ENCODE measurements at places on chromosomes 13 and 19. TPM values are rescaled to one million over a fixed set of nuclear protein-coding genes. Genes with fewer than 3 reads are reported as not detected.

Gene CEACAM3
- total RNA-seq, result not detected

- no peak for DNase-seq
These were observed 616.6 kb downstream of the FGF9 start for GRCh38 chr13:22287343-22287920.

Gene SERPINE3
- total RNA-seq, result not detected

Gene CPB2
- not detected for total RNA-seq

- no peak for DNase-seq
These were observed 53.4 kb downstream of the MCF2L start for GRCh38 chr13:113022391-113022744.

- peak; percentile 22 for DNase-seq
These were observed 54.7 kb upstream of the WASF3 start for GRCh38 chr13:26502826-26503225.

DNA sequence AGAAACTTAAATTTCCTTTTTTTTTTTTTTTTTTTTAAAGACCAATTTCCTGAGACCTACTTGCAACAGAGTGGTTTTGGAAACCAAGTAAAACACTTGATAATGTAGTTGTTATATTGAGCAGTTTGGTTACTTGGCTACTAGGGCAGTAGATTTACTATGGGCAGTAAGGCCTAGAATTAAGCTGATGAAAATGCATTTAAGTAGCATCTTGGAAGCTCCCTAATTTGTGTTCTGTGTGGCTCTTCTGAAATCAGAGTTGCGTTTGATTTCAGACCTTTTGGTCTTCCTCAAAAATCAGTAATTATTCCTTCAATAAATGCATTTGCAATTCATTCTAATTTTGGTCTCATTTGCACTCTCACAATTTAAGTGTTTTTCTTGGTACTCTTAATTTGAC is 810 bp downstream of the GPR180 start:
- no peak for DNase-seq

- DNase-seq, result no peak
These were observed 38.3 kb downstream of the ANKRD10 start for GRCh38 chr13:110876609-110877008.

Gene MCF2L
- 0.23 TPM for total RNA-seq

Gene SBK2
- not detected for total RNA-seq

Gene DZIP1
- total RNA-seq, result 0.48 TPM

- no peak for DNase-seq
These were observed 602.5 kb upstream of the ARGLU1 start for GRCh38 chr13:107170270-107170931.

DNA sequence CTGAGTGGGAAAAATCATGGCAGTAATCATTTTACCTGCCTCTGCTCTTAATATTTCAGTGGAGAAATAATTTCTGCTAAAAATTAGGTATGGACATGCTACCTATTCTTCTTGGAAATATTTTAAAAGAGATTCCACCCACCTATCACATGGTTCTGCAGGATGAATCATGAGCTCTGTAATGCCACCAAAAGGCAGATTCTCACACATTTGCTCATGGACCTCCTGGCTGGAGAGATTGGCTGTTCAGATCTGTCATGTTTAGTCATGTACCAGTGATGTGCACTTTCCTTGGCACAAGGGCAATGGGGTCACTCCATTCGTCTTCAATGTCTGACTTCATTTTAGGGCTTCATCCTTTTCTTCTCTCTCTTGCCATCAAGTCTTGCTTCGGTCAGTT is 101.8 kb upstream of the MBNL2 start:
- DNase-seq, result no peak

Gene SWSAP1
- 2.8 TPM for total RNA-seq

Gene S1PR4
- 48.5 TPM for total RNA-seq

- no peak for DNase-seq
These were observed 83.0 kb downstream of the TSHZ3 start for GRCh38 chr19:31266196-31266595.

Gene COL5A3
- 0.87 TPM for total RNA-seq

DNA sequence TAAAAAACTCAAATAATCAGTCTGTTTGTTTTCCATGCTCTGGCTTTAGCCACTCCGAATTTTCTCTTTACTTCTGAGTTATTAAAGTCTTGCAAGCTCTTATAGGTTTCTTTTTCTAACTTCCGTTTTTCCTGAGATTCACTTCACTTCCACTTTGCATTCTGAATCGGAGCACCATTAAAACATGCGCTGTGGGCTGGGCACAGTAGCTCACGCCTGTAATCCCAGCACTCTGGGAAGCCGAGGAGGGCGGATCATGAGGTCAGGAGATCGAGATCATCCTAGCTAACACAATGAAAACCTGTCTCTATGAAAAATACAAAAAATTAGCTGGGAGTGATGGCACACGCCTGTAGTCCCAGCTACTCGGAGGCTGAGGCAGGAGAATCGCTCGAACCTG is 357.9 kb downstream of the SLITRK6 start:
- no peak for DNase-seq

Gene SHISA2
- 0.07 TPM for total RNA-seq

Gene CEACAM20
- total RNA-seq, result not detected

- DNase-seq, result no peak
These were observed 38.2 kb upstream of the GJB6 start for GRCh38 chr13:20270163-20270865.

Gene CEACAM4
- not detected for total RNA-seq

Gene CYP2S1
- 0.34 TPM for total RNA-seq

Gene YJEFN3
- 9.7 TPM for total RNA-seq

DNA sequence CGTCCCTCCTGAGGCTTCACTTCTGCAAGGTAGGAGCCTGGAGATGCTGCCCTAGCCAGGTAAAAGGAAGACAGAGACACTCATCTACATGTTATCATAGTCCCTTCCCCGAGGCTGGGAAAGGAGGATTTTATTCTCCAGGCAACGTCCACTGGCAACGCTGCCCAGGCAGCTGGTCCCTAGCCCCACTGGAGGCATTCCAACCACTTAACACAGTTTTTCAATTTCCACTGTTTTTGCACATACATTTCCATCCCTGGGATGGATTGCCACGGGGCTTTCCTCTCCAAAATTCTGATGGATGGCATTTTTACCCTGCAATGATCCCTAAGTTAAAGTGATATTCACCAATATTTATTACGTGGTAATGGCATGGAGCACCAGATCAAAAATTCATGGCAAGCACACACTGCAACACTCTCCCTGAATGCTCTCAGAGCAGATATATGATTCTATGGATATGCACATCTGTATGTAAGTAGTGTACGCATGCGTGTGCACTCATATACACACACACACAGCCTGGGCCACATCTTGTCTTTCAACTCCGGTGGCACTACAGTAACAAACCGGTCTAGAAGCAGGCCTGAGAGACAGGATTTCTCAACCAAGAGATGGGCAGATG is 322.3 kb upstream of the TSHZ3 start:
- no peak for DNase-seq

Gene LILRB1
- total RNA-seq, result not detected

DNA sequence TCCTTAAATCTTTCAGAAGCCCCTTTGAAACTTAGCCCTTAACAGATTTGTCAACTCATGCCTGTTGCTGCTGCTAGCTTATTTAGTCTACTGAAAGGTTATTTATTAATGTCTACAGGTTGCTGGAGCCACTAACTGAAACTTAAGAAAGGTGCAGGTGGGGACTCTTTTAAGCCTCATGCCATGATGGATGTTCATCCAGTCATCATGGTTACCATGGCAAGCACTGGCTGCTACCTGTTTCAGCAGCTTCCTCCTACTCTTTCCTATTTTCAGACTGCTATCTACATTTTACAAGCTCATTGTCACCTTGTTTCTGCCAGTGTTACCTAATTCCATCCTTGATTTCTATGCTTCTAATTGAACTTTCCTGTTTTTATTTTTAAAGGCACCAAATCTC is 27.1 kb downstream of the DGKH start:
- no peak for DNase-seq

DNA sequence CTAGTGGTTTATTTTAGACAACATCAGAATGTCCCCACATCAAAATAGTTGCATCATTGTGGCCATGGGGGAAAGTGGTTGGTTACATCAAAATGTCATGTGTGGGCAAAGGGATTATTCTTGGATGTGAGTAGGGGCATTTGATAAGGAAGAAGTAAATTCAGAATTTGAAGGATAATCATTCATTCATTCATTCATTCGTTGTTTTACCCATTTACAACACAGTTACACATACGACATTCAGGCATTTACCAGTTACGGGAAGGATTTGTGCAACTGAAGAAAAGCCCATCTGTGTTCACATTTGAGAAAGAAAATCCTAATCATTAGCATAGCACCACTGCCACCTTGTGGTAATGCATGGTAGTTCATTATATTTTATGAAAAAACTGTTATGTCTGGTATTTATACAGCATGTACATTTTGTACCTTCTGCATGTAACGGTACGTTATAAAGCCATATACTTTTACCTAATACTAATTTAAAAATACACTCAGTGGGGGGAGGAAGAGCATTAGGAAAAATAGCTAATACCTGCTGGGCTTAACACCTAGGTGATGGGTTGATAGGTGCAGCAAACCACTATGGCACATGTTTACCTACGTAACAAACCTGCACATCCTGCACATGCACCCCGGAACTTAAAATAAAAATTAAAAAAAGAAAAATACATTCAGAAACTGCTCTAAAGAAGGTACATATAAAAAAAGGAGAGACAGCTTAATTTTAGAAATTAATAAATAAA is 62.1 kb downstream of the DGKH start:
- DNase-seq, result no peak

DNA sequence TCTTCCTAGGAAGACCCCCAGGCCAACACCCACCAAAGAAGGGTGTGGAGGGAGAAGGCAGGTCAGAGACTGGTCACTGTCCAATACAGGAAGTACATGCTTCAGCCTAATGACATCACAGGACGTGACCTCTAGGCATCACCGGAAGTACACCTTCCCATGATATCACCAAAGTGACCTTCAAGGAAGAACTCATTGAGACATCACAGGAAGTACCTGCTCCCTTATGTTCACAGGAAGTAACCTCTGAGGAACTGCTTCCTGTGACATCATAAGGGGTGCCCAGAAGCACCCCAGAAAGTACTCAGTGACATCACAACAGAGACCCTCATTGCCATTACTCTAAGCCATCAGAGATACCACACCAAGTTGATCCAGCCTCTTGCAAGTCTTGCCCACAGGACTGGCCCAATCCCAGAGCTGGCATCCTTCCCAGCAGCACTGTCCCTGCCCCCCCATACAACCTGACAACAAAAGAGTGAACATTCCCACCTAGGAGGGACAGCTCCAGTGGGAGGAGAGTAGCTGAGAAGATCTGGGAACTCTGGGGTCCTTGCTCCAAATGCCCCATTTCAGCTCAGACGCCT is 24.2 kb upstream of the NANOS2 start:
- no peak for DNase-seq

DNA sequence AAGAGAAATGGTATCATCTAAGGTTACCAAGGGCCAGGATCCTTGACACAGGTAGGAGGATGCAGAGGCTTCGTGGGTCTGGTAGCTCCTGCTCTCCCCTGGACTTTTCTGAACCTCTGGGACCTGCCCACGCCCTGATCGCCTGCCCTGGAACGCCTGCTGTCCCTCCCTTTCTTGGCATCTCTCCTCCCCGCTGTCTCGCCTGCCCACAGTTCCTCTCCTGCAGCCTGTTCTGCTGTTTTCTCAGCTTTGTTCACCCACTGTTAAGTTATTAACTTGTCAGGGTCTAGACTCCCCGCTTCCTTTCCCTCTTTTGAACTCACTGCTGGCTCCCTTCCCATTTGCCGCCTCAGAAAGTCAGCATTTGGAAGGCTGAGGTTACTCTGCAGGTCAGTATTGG is 19.8 kb downstream of the SERP2 start:
- no peak for DNase-seq

DNA sequence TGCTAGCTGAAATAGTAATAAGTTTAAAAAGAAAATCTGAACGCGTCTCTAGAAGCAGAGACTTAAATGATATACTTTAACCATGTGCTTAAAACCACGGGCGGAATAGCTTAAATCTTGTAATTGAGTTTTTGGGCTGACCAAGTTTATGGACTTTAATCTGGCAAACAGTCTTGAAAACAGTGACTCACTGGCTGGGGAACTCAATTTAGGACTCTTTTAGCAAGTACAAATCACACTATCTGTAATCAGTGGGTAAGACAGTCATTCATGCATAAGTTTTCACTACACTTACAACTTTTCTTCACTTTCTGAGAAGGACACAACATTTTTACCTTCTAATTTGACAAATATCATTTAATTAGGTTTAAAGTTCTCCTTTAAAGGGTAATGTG is 26.8 kb downstream of the ZNF627 start:
- DNase-seq, result no peak

Gene ZNF83
- 24.1 TPM for total RNA-seq

Gene MRPL34
- 92.0 TPM for total RNA-seq

GRCh38 chr13:114118086-114118485 is 14.3 kb downstream of the RASA3 start:
- DNase-seq, result no peak

Gene ATP13A1
- 74.8 TPM for total RNA-seq

DNA sequence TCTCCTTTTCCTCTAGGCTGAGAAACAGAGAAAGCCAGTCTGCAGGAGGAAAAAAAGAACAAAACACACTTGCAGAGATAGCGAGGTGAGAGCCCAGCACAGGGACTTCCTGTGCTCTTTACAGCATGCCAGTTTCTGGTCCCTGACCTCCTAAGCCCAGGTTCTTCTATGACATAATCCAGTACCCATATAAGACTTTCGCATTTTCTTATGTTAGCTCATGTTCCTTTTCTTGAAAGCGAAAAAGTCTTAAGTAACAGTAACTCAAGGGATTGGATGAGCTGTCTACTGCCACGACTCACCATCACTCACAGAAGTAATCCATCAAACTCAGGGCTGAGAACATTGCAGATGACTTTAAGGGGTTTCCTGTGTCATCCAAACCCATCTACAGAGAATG is 17.4 kb downstream of the CCDC70 start:
- no peak for DNase-seq

Gene ZNF761
- 12.1 TPM for total RNA-seq

DNA sequence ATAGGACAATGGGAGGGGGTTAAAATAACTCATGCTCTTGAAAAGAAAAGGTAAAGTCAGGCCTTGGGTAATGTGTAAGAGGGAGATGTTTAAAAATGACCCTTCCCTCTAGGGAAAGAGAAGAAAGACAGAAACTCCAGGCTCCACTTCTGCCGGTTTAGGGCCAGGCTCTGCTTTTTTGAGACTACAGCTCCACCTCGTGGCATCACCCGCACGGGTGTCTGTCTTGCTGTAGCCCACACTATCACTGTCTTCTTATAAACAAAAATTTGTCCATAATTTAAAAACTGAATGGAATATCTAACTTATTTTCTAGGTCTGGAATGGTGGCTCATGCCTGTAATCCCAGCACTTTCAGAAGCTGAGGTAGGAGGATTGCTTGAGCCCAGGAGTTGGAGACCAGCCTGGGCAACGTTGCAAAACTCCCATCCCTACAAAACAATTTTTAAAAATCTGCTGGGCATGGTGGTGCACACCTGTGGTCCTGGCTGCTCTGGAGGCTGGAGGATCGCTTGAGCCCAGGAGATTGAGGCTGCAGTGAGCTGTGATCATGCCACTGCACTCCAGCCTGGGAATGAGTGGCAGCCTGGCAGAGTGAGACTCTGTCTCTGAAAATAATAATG is 65.1 kb upstream of the GTF3A start:
- peak; percentile 35 for DNase-seq

Gene P2RY11
- 41.8 TPM for total RNA-seq

Data from activated T-helper 2 cell treated with anti-CD3 and anti-CD28 coated beads, Interferon-gamma antibody, Interleukin-2, Interleukin-4, amounts not matched to agents 10 μg/mL and 5 μg/mL and 100 μg/mL, durations not matched to agents 14 hours and 24 hours and 36 hours (primary cell).